H1 (cell line): ENCODE measurements at places on chromosomes 2 and 18.

DNA sequence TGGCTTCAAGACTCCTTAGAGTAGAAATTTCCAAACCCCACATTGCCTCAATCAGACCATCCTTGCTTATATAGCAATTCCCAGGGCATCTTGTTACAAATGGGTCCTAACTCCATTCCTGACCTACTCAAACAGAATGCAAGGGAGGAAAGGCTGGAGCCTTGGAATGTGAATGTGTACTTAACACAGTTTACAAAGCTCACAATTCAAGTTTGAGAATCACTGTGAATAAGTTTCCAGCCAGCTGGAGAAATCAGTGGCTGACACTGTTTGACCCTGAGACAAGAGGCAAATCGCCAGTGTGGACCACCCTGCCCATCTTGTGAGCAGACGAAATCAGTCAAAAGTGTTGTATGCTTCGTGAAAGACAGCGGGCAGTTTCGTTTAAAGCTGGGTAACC is 65.5 kb downstream of the SOWAHC start:
- no peaks in the 10 kb centered on the region for H3K36me3 ChIP-seq
- H3K4me3 ChIP-seq = no peak overlapping the region
- no peaks in the 10 kb centered on the region for H3K27me3 ChIP-seq
- no peaks in the 10 kb centered on the region for H3K4me1 ChIP-seq

- no peaks in the 10 kb centered on the region for H3K27me3 ChIP-seq
- H3K4me3 ChIP-seq = no peak overlapping the region
- DNase-seq = no peak
- no peak overlapping the region for H3K27ac ChIP-seq
Measured at GRCh38 chr2:216572582-216573578, 60.3 kb upstream of the IGFBP2 start.

GRCh38 chr2:175976391-175977157 is 25.5 kb downstream of the LNPK start:
- H3K4me3 ChIP-seq = no peak overlapping the region
- H3K4me1 ChIP-seq = no peaks in the 10 kb centered on the region
- no peak overlapping the region for H3K27ac ChIP-seq

DNA sequence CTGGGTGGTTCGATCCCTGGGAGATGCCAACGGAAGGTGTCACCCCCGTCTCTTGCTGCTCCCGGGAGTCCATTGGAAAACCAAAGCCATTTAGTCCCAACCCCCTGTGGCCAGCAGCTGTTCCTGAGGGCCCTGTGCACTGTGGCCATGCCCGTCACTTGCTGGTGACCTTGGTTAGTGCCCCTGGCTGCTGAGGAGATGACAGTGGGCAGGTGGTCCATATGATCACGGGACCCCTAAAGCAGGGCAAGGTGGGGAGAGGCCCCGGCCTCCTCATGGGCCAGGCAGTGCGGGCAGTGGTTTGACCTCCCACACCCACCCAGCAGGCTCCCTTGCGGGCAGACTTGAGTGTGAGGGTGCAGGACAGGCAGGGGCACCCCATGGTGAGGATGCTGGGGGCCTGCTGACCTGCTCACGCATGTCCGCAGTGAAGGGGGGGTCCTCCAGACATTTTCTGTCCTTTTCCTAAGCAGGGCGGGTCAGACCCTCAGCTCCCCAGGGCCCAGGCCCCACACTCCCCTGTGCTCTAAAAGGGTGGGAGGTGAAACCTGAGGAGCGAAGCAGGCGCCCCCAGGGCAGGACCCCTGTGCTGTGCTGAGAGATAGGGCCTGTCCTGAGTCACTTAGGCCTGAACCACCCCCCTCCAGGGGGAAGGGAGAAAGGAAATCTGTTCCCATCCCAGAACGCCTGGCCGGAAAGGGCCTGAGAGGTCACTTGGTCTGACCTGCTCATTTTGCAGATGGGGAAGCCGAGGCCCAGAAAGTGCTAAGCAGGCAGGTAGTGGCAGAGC is 6.8 kb downstream of the ITM2C start:
- H3K27ac ChIP-seq = peak overlapping the region; percentile 23; the same call in 1 of the 2 replicates
- H3K36me3 ChIP-seq = peaks cover 20% of the 10 kb centered on the region
- no peak overlapping the region for H3K4me3 ChIP-seq
- DNase-seq = no peak
- peaks cover 48% of the 10 kb centered on the region for H3K4me1 ChIP-seq
- H3K27me3 ChIP-seq = no peaks in the 10 kb centered on the region

GRCh38 chr2:217353591-217353990 is 493.7 kb upstream of the TNP1 start:
- H3K36me3 ChIP-seq = no peaks in the 10 kb centered on the region
- DNase-seq = no peak
- no peaks in the 10 kb centered on the region for H3K4me1 ChIP-seq
- H3K27me3 ChIP-seq = no peaks in the 10 kb centered on the region; the same call in 1 of the 2 replicates

- H3K27ac ChIP-seq = no peak overlapping the region
- no peak for DNase-seq
- H3K27me3 ChIP-seq = no peaks in the 10 kb centered on the region
- H3K36me3 ChIP-seq = no peaks in the 10 kb centered on the region
Measured at GRCh38 chr2:121309801-121310200, 24.8 kb upstream of the TFCP2L1 start.

- peaks cover 3% of the 10 kb centered on the region for H3K4me1 ChIP-seq
- DNase-seq = peak; percentile 38
- no peaks in the 10 kb centered on the region for H3K27me3 ChIP-seq
- peak overlapping the region; percentile 80 for H3K4me3 ChIP-seq
- H3K36me3 ChIP-seq = peaks cover 4% of the 10 kb centered on the region; the same call in 1 of the 2 replicates
- H3K27ac ChIP-seq = peak overlapping the region; percentile 96
Measured at GRCh38 chr2:127701651-127702394, 526 bp downstream of the SFT2D3 start.

- H3K27me3 ChIP-seq = no peaks in the 10 kb centered on the region
- H3K4me1 ChIP-seq = no peaks in the 10 kb centered on the region
- no peaks in the 10 kb centered on the region for H3K36me3 ChIP-seq
Measured at GRCh38 chr2:129870685-129871241, 108.7 kb upstream of the RAB6C start.

GRCh38 chr2:71849111-71849510 is 298.6 kb downstream of the CYP26B1 start:
- no peak overlapping the region for H3K4me3 ChIP-seq
- no peaks in the 10 kb centered on the region for H3K27me3 ChIP-seq

DNA sequence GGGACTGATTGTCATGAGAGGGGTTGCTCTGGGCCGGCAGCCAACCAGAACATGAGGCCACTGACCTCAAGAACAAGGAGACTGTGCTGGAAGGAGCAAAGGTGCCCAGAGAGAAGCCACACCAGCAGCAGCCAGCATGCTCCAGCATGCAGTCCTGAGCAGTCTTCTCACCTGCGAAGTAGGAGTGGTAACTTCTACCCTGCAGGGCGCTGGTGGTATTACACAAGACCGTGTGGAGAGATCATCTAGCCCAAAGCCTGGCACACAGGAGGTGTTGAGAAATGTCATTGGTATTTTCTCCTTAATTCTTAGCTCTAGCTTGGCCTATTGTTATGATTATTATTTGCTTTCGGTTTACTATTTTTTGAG is 132.7 kb downstream of the TSN start:
- no peak overlapping the region for H3K27ac ChIP-seq
- DNase-seq = no peak
- peaks cover 3% of the 10 kb centered on the region; the same call in 1 of the 2 replicates for H3K27me3 ChIP-seq
- H3K36me3 ChIP-seq = no peaks in the 10 kb centered on the region
- H3K4me1 ChIP-seq = no peaks in the 10 kb centered on the region
- no peak overlapping the region for H3K4me3 ChIP-seq

DNA sequence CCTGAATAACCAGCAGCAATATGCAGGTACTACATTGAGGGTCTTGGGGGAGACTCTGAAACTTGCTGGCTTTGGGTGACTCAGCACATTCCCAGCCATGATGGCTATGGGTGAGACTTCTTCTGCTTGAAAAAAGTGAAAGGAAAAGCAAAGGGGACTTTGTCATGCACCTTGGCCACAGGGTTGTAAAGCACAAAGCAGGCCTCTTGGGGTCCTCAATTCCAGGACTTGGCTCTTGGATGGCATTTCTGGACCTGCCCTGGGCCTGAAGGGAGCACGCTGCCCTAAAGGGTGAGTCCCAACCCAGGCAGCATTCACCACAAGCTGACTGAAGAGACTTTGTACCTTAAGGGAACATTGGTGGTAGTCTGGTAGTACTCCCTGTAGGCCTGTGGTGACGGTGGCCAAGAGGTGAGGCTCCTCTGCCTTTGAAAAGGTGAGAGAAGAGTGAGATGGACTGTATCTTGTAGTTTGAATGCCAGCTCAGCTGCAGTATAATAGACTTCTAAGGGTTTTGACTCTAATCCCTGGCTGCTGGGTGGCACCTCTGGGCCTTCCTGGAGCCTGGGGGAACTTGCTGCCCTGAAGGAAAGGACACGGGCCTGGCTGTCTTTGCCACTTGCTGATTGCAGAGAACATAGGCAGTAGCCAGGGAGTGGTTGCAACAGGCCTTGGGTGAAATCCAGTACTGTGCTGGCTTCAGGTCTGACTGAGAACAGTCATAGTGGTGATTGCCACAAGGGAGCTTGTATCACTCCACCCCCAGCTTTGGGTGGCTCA is 36.5 kb upstream of the CYTIP start:
- no peaks in the 10 kb centered on the region for H3K27me3 ChIP-seq
- H3K4me1 ChIP-seq = no peaks in the 10 kb centered on the region; the same call in 1 of the 2 replicates
- no peak overlapping the region for H3K27ac ChIP-seq
- DNase-seq = no peak
- no peak overlapping the region for H3K4me3 ChIP-seq

DNA sequence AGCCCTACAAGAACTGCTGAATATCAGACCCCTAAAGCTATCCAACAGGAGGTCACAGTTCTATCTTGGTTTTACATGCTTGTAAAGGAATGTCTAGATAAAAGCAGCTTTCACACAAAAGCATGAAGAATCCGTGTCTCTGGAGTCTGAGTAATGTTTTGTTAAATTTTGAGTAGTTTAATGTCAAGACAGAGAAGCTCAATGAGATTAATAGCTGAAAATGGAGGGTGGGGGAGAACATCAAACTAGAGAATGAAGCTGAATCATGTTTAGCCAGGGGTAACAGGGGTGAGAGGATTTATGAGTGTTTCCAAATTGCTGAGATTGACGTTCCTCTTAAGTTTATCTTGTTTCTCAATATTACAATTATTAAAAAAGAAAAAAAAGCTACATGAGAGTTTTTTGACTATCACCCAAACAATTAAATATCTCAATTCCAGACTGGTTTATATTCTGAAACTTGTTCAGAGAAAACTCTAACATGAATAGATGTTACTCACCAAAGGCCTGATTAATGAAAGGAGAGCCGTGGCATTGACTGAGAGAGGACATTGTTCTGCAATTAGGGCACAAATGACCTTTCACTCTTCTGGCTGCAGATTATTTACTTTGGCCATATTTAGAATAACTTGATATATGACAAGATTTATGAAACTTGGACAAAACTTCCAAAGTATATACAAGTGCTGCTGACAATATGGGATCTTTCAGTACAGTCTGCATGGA is 266.4 kb upstream of the ETAA1 start:
- H3K4me1 ChIP-seq = no peaks in the 10 kb centered on the region
- no peaks in the 10 kb centered on the region for H3K27me3 ChIP-seq
- H3K36me3 ChIP-seq = no peaks in the 10 kb centered on the region

GRCh38 chr2:35784777-35785176 is 570.8 kb upstream of the CRIM1 start:
- H3K4me1 ChIP-seq = no peaks in the 10 kb centered on the region
- no peaks in the 10 kb centered on the region for H3K27me3 ChIP-seq
- no peaks in the 10 kb centered on the region for H3K36me3 ChIP-seq
- H3K4me3 ChIP-seq = no peak overlapping the region
- no peak overlapping the region for H3K27ac ChIP-seq

DNA sequence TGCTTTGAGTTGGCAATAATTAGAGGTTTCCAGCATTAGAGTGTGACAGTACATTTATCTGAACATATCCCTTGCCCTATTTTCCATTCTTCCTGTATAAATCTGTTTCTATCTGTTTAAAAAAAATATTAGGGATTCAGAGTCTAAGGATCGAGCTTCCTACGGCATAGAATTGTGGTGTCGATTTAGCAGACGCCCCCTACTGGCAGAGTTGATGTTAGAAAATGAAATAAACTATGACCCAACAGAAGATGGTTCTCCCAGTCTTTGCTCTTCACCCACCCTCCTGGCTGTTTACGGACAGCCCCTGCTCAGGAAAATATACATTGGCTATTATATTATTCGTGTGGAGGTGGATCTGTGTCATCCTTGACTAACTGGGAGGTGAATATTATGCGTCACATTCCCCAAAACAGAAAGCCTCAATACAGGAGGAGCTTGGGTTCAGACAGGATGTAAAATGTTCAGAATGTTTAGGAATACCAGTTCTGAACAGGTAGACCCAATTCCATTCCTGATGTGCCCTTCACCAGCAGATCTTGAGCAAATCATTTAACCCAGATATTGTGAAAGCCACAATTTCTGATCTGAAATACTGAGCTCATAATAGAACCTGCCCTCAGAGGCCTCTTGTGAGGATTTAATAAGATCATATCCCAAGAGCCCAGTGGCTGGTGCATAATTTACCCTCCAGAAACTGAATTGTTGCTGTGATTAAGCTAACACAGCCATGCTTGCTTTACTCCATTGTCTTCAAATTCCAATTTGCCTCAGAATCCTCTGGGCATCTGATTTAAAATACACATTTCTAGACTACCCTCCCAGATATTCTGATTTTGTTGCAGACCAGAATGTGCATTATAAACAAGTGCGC is 10.8 kb upstream of the ERMN start:
- H3K27me3 ChIP-seq = no peaks in the 10 kb centered on the region
- H3K4me3 ChIP-seq = no peak overlapping the region
- no peaks in the 10 kb centered on the region for H3K36me3 ChIP-seq
- peak; percentile 54 for DNase-seq
- no peak overlapping the region for H3K27ac ChIP-seq

DNA sequence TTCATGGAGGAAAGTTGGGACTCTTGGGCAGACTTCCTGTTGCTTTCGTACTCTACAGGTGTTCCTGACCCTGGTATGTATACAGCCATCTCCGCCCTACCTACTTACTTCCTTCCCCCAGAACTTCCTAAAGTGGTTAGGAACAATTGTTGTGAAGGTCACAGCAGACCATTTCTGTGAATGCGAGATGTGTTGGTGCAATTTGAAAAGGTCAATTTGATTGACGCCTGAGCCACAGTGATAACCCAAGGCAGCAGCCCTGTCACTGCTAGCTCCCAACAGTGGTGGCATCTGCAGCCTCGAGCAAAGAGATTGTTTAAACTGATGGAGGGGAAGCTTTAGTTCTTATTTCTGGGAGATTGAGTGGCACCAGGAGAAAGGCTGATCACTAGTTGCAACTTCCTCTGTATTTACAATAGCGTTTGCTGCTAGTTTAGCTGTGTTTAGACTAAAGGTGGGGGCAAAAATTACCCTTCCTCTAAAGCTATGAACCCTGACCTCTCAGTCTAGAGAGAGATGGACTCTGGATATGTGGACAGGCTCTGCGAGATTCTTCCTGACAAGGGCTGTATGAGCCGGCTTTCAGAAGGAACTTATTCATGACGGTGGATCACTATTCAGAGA is 78.3 kb upstream of the MAP4K3 start:
- H3K36me3 ChIP-seq = no peaks in the 10 kb centered on the region
- DNase-seq = no peak
- no peak overlapping the region for H3K4me3 ChIP-seq
- no peak overlapping the region for H3K27ac ChIP-seq
- peaks cover 5% of the 10 kb centered on the region for H3K4me1 ChIP-seq
- H3K27me3 ChIP-seq = no peaks in the 10 kb centered on the region
